Kidney (tissue), 22 donors: ENCODE measurements at places on chromosomes 13 and 19. TPM values are rescaled to one million over a fixed set of nuclear protein-coding genes. Genes with fewer than 3 reads are reported as not detected.

GRCh38 chr19:38165335-38165734, 58.7 kb downstream of the DPF1 start:
- DNase-seq = no peak

Gene N4BP2L2
- 165 TPM for total RNA-seq

DNA sequence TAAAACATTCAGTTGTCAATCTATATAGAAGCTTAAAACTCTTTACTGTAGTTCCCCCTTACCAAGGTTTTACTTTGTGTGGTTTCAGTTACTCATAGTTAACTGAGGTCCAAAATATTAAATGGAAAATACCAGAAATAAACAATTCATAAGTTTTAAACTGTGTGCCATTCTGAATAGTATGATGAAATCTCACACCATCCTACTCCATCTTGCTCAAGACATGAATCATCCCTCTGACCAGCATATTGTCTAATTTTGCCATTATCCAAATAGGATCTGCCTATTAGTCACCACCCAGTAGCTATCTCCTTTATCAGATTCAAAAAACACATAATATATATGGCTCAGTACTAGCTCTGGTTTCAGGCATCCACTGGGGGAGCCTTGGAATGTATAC, 22.4 kb downstream of the ZNF571 start:
- no peak for DNase-seq

DNA sequence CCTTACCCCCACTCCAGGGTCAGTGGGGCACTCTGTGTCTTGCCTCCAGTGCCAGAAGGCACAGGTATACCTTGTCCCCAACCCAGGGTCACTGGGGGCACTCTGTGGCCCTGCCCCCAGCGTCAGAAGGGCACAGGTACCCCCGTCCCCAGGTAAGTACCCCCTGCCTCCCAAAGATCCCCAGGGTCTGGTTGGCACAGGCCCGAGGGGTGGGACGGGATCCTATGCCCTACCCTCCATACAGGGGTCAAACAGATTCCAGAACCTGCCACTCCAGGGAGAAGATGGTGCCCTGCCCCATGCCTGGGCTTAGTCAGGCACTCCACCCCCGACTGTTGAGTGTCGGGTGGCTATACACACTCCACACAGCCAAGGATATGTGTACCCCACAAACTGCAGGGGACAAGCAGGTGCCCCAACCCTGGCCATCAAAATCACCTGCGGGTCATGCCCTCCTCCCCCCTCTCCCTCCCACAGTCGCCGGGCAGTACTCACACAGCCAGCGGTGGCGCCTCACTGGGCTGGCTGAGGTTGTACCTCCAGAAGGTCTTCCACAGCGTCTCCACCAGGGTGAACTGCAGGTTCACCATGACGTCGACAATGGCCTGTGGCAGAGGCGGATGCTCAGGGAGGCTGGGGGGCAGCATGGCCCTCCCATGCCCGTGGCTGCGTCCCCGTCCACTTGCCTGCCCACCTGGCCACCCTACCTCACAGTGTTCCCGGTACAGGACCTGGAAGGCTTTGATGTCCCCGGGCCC, 13.8 kb downstream of the DCAF15 start:
- no peak for DNase-seq

Gene RNF225
- total RNA-seq = 0.25 TPM

- DNase-seq = no peak
These were observed 128.2 kb downstream of the STOML3 start for GRCh38 chr13:38862443-38862842.

DNA sequence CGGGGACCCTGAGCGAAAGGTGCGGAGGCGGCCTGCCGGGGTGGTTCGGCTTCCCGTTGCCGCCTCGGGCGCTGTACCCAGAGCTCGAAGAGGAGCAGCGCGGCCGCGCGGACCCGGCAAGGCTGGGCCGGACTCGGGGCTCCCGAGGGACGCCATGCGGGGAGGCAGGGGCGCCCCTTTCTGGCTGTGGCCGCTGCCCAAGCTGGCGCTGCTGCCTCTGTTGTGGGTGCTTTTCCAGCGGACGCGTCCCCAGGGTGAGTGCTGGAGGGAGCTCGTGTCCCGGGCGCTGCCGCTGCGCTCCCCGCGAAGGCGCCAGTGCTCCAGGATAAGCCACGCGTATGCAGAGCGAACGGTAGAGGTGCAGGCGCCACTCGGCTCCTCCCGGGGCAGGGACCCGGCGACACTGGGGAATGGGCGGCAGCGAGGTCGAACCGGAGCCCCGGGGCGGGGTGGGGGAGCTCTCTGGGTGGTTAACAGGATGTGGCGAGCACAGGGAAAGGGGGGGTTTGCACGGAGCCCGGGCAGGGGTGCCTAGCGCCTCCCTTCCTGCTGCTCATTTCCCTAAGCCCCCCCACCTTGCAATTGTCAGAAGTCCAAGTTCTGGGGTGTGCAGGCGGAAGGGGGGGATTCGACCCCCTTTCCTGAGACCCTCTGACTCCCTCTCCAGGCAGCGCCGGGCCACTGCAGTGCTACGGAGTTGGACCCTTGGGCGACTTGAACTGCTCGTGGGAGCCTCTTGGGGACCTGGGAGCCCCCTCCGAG, at the start of gene IL27RA:
IL27RA (plus strand) TSS at position 44 of the 762 bp plus-strand sequence; CDS start at position 155, 111 bp downstream.
- DNase-seq = peak; percentile 78

GRCh38 chr19:18193388-18194180, 566 bp downstream of the MPV17L2 start:
- DNase-seq = peak; percentile 88

- DNase-seq = no peak
These were observed 852.7 kb upstream of the KLHL1 start for GRCh38 chr13:70960841-70961443.

Gene PNMA8B
- total RNA-seq = 1.3 TPM

DNA sequence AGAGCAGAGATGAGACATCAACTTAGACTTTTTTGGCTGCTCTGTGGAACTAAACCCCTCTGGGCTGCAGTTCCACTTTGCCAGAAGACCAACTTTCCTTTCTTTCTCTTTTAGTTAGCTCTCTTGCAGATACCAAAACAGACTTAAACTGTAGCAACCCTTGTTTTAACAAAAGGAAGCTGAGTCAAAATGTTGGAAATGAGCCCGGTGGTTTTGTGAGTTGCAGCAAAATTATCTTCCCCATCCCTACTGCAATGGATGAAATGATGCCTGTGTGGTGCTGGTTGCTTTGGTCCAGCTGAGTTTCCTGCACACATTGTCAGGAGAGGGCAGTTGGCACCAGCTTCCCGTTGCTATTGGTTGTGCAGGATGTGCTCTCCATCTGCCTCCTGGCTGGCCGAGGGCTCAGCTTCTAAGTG, 115.3 kb downstream of the LRCH1 start:
- no peak for DNase-seq

- peak; percentile 69 for DNase-seq
These were observed 24.2 kb downstream of the TEX29 start for GRCh38 chr13:111344471-111345191.

GRCh38 chr19:44598355-44598754, 15.0 kb upstream of the IGSF23 start:
- DNase-seq = no peak

DNA sequence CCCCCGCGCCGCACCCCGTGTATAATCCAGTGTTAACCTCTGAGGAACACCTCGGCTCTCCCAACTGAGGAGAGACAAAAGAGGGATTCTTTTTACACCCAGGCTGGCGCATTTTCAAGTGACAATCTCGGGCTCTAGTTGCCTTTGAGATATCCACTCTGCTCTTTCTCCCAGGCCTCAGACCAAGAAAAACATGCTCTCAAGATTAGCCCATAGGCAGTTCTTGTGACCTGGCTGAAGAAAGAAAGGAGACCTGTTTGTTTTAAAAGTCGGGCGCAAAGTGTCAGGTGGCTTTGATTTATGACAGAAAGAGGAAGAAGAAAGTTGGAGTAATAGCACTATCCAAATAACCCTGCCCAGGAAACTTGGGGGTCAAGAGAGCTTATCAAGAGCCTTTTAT, 27.3 kb downstream of the SHISA2 start:
- no peak for DNase-seq

- DNase-seq = peak; percentile 38
These were observed 10.6 kb upstream of the NUP62 start for GRCh38 chr19:49939721-49940481.

Gene RDH8
- not detected for total RNA-seq

DNA sequence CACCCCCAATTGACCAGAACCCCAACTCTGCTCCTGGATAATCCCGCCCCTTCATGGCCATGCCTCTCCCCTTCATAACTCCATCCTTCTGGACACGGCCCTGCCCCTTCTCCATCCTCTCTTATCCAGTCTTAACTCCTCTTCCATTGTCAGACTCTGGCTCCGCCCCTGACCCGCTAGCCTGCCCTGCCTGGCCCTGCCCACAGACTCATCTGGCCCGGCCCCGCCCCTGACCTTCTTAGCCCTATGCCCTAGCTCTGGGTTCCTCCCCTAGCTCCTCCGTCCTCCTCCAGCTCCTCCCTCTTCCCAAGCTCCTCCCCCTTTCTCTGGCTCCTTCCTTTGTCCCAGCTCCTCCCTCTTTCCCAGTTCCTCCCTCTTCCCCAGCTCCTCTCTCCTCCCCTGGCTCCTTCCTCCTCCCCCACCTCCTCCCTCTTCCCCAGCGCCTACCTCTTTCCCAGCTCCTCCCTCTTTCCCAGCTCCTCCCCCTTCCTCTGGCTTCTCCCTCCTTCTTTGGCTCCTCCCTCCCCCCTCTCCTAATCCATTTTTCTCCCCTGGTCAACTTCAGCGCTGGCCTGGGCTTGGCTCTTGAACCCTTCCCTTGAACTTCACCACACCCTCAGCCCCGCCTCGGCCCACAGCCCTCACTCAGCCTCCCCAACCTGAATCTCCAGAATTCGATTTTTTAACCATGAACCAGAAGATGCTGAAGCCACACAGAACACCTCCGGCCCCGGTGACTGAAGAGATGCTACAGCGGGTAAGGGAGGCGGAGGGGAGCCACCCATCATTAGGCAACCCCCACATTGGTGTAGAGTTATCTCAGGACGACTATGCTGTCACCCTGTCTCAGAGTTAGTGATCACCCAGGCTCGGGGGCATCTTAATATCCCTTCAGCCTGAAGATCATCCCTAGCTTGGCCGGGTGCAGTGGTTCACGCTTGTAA, 9.2 kb upstream of the ZNF358 start:
- DNase-seq = peak; percentile 96

Gene ZNF799
- 7.8 TPM for total RNA-seq

Gene KCTD4
- total RNA-seq = 0.22 TPM

DNA sequence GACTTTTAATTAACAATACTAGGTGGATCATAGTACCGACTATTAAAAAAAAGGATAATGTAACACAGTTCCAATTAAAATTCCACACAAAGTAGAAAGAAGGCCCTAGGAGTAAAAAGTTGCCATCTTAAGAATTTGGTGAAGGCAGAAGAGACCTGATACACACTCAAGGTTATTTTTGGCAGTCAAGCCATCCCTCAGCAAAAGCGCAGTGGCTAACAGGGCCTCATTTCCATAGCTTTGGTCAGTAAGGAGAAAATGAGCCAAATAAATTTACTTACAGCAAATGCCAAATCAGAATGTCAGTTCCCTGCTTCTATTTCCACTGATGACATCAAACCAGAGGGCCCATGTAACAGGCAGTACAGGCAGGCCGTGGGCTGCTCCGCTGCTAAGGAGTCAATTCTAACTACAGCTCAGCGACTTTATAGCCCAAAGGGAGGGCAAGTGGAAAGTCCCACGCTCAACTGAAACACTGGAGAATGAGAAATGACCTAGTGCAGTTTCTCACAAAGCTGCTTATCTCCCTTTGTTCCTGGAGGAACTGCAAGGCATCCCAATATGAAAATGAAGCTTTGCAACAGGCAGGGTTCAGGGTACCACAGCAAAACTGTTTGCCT, 6.3 kb downstream of the ARGLU1 start:
- no peak for DNase-seq

DNA sequence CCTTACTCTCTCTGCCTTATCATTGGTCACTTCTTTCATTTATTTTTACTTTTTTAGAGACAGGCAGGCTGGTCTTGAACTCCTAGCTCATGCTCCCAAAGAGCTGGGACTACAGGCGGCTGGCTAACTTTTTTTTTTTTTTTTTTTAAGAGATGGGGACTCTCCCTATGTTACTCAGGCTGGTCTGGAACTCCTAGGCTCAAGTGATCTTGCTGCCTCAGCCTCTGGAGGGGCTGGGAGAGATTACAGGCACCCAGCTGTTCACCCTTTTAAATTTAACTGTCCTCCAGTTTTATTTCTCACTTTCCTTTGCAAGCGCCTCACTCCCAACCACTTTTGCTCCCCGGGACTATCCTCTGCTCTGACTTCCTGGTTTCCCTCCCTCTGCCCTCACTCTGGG, 5.6 kb upstream of the CLDN10 start:
- no peak for DNase-seq

- peak; percentile 95 for DNase-seq
These were observed at the start of gene SLAIN1 for GRCh38 chr13:77697217-77698103. SLAIN1 (plus strand) TSS chr13:77697687; CDS start chr13:77697914, 227 bp downstream.

Gene SHISA7
- not detected for total RNA-seq

DNA sequence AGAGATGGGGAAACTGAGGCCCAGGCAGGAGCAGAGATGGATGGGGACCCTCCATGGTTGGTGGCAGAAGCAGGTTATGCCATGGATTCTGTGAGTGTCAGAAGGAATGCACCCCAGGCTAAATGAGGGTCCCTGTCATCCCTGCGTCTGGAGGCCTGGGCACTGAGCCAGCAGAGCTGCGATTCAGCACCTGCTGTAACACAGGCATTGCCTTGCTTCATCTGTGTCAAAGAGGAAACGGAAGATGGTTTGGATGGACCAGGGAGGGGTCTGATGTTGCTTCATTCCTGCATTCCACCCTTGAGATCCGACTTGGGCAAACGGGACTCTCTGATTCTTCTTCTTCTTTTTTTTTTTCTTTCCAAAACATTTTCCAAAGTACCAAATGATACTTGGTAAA, 1.2 kb downstream of the C5AR1 start:
- no peak for DNase-seq

Gene GNG7
- total RNA-seq = 9.9 TPM

DNA sequence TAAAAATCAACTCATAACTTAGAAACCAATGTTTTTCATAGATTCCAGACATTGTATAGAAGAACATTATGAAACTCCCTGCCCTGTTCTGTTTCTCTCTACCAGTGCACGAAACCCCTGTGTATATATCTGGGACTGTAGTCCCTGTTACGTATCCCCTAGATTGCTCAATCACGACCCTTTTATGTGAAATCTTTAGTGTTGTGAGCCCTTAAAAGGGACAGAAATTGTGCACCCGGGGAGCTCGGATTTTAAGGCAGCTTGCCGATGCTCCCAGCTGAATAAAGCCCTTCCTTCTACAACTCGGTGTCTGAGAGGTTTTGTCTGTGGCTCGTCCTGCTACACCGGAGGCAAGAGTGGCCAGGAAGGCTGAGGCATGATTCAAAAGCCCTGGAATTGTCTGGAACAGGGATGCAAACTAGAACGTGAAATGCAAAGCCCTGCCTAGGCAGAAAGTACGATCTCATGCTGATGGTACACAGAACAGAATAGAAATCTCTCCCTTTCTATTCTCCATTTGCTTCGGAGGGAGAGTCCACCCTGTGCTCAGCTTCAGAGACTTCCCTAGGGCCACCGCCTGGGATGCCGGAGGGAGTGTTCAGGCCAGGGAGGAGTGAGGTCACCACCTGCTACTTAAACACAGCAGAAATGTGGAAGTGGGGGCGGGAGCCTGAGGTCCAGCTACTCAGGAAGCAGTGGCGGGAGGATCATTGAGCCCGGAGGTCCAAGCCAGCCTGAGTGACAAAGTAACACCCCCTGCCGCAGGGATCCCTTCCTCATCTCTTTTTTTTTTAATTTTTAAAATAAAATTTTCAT, 758 bp upstream of the ZNF888 start:
- DNase-seq = peak; percentile 84
